ENCODE measurements at places on chromosomes 1 and 21.
A peak's percentile ranks its signal among the peaks of the same experiment; 100 is the strongest.

- no peak for DNase-seq
These were observed 9.3 kb downstream of the SLC26A9 start for GRCh38 chr1:205933671-205934618.

GRCh38 chr1:113147073-113147625 lies 74.2 kb downstream of the LRIG2 start:
- DNase-seq: no peak

DNA sequence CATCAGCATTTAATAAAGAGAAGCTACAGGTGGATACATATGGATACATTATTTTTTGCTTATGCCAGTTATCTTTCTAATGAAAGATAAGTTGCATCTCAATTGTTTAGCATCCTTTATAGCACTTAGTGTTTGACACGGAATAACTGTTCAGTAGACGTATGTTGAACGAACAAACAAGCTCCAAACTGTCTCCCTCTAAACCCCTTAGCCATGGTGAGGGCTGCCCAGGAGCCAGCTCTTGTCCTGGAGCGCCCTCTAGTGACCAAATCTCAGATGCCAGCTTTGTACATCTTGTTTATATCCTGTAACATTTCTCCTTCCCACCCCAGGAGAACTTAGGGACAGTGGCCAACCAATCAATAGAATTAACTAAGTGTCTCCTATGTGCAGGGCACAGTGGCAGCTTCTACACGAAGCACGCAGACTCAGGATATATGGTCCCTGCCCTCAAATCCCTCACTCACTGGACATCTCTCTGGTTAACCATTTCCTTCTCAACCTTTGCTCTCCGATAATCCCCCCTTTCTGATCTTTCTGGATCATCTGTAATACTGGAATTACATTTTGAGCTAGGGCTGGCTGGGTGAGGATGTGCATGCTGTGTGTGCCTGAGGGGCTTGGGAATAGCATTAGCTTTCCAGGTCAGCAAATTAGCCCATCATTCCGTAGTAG lies 22.9 kb downstream of the KCNA10 start:
- DNase-seq: peak; percentile 77

GRCh38 chr21:16538405-16538804 lies 808.6 kb downstream of the USP25 start:
- no peak for DNase-seq

DNA sequence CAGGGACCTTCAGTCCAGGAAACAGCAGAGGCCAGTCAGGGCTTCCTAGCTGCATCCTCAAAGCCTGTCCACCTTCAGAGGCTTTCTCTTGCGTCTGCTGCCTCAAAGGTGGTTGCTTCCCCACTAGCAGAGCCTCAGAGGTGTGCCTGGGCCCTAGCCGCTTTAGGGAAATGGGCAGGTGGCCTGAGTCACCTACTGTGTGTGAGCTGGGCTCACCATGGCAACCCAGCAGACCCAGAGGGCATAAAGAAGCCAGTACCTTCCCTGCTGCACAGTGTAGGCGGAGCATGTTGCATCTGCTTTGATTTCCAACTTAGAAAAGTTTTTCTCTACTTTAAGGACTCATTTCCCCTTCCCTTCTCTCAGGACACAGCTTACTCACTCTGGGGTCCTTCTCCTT lies 12.5 kb downstream of the SLC9A1 start:
- DNase-seq: no peak

- DNase-seq: peak; percentile 54
These were observed 995 bp downstream of the ID3 start for GRCh38 chr1:23558140-23558871.

DNA sequence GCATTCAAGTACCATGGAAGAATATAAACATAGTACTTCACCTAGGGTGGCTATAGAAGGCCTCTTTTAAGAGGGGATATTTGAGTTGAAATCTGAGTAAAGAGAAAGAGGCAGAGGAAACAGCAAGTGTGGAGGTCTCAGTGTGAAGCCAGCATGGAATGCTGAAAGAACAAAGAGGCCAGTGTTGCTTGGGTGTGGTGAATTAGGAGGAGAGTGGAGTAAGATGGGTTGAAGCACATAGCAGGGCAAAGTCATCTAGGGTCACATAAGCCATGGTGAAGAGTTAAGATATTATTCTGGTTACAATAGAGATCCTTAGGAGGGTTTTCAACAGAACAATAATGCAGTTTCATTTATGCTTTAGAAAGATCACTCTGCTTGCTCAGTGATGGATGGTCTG lies 37.5 kb downstream of the C1orf141 start:
- DNase-seq: no peak

GRCh38 chr1:112375701-112376100 lies 20.3 kb upstream of the CTTNBP2NL start:
- no peak for DNase-seq

GRCh38 chr1:210394281-210394821 lies 65.6 kb downstream of the HHAT start:
- no peak for DNase-seq

- DNase-seq: no peak
These were observed 5.8 kb upstream of the CHI3L2 start for GRCh38 chr1:111221633-111222291.

- no peak for DNase-seq
These were observed 33.9 kb upstream of the CSF1 start for GRCh38 chr1:109876617-109877316.

DNA sequence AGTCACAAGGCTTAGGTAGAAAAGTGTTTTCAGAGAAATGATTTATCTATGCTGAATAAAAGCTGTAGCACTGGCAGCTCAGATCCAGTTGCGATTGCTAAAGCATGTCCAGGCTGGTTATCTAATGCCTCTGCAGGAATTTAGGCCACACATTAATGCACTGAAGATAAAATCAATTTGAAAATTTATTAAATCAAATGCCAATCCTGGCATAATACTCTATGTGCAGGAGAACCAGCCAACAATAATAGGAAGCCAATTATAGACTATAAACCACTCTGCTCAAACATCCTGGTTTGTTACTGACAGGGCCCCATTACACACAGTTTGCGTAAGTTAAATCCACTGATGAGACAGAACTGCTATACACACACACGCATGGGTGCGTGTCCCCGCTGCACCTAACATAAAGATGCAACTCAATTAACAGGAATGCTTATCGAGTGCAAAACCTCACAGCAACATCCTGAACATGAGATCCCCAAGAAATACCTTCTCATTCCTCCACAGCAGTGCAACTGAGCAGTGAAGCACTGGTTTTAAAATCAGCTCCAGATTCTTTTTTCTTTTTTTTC lies 40.6 kb downstream of the PTP4A2 start:
- DNase-seq: no peak

DNA sequence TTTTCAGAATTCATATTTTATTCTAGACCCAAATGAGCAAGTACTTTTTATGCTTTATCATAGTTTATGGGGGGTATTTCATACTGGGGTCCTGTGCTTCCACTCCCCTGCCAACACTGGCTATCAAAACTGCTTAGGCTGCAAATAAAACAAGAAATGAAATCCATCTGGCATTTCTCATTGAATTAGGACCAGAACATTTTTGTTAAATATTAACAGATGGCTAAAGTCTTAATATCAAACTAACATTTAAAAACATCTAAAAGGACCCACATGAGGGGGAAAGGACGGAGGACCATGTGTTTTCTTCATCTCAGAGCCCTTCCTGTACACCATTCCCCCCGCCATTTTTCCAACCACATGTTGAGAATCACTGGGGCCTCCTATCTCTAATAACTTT lies 167.5 kb upstream of the C1orf105 start:
- no peak for DNase-seq

- DNase-seq: no peak
These were observed 10.3 kb downstream of the LMNA start for GRCh38 chr1:156124557-156125483.

DNA sequence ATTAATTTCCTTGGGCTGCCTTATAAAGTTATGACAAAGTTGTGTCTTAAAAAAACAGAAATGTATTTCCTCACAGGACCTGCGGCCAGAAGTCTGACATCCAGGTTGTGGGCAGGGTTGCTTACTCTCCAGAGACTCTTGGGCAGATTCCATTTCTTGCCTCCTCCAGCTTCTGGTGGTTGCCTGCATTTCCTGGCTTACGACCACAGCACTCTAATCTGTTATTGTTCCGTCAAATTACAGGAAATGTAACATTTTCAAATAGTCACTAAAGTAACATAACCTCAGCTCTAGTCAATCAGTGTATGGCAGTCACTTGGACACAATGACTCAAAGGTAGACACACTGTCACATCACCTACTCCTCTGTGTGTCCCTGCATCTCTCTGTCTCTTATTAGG lies 226.8 kb downstream of the DNAH14 start:
- no peak for DNase-seq

GRCh38 chr1:159439422-159439821 lies at the start of gene OR10J1:
Gene OR10J1, plus strand, starts transcription at chr1:159439722. Its CDS starts 70 bp downstream, at chr1:159439792.
- DNase-seq: no peak

GRCh38 chr1:172537827-172538391 lies 5.0 kb downstream of the SUCO start:
- DNase-seq: no peak

DNA sequence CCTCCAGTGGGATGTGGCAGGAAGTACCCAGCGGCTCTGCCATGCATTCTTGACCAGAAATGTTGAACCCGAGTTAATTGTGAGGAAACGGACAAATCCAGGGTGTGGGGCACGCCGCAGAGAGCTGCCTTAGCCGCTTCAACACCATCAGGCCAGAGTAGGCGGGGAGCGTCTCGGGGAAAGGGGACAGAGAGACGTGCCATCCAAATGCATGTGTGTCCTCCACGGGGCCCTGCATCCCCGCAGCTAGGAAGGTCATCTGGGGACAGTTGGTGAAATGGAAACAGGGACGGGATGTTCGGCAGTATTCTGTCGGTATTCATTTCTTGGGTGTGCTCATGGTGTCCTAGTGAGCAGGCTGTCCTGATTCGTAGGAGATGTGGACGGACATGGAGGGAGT lies 59.1 kb upstream of the TRAPPC10 start:
- DNase-seq: no peak

- no peak for DNase-seq
These were observed 7.9 kb downstream of the LEFTY2 start for GRCh38 chr1:225933072-225933471.

- no peak for DNase-seq
These were observed 894 bp downstream of the TCEA3 start for GRCh38 chr1:23423415-23424292.

DNA sequence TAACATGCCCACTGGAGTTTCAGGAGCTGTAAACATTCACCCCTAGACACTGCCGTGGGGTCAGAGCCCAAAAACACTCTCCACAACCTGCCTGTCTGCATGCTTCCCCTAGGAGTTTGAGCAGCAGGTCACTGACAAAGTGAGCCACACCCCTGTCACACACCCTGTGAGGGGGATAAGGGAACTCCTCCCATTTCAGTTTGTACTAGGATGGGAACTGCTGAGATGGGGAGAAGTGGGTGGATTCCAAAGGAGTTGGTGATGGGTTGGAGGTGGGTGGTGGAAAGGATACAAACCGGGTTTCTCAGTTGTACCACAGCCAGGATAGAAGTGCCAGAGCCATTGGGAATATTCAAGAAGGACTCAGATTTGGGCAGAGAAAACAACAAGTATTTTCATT lies 140.2 kb downstream of the MIS18A start:
- DNase-seq: no peak

DNA sequence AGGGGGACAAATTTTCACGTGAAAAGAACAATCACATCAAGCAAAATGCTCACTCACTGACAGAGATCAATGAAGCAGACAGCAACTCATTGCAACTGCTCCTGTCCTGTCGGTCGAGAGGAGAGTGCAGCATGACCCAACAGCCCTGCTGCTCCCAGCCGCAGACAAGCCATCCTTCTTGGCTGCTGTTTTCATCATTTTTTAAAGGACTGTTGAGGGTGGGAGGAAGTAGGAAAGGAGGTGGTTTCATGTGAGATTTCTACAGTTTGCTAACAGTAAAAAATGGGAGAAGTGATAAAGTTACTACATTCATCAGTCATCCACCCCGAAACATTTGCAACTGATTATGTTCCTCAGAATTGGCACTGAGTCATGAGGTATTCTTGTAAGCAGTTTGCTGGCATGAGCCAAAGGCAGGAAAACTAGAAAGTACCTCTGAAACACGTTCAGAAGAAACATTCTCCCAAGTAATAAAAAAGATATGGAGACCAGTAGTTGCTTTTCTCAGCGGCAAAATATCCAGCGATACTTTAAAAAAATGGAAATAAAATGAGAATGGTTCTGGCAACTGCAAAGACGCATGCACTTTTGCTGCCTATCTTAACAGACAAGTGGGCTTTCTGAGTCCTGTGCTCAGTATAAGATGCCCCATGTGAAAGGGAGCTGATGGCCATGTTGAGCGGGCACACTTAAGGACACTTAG lies 72.0 kb upstream of the CLDN14 start:
- no peak for DNase-seq

GRCh38 chr1:11934302-11935056 lies at the start of gene PLOD1:
Gene PLOD1, plus strand, starts transcription at chr1:11934717. Its CDS starts 63 bp downstream, at chr1:11934780.
- DNase-seq: peak; percentile 80

DNA sequence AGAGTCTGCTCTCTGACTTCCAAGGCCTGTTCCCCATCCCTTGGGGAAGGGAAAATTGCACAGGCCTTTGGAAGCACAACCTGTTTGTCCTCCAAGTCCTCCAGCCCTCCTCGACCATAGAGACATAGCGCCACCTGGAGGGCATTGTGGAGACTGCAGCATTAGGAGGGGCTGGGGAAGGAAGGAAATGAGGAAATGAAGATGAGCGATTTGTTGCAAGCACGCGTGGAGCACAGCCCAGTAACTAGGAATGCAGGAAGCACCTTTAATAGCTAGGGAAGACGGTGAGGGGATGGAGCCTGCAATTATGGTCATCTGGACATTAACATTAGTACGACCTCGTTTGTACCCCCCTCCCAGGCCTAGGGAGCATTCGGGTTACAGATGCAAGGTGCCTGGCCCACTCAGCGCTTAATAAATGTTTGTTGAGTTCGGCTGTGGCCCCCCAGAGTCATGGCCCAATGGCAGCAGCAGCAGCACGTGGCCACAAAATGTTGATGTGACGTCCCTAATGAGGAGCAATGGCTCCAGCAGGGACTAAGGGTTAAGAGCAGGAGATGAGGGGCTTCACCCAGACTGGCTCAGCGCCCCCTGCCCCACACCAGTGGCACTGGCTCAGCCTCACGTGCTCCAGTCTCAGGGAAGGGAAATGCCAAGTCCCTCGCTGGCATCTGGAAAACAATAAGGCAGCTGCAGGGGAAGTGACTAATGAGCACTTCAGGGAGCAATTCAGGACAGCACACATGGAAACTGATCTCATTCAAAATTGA lies 8.0 kb upstream of the CAMK2N1 start:
- DNase-seq: peak; percentile 83

- DNase-seq: no peak
These were observed 183.4 kb upstream of the PTBP2 start for GRCh38 chr1:96538111-96538641.

DNA sequence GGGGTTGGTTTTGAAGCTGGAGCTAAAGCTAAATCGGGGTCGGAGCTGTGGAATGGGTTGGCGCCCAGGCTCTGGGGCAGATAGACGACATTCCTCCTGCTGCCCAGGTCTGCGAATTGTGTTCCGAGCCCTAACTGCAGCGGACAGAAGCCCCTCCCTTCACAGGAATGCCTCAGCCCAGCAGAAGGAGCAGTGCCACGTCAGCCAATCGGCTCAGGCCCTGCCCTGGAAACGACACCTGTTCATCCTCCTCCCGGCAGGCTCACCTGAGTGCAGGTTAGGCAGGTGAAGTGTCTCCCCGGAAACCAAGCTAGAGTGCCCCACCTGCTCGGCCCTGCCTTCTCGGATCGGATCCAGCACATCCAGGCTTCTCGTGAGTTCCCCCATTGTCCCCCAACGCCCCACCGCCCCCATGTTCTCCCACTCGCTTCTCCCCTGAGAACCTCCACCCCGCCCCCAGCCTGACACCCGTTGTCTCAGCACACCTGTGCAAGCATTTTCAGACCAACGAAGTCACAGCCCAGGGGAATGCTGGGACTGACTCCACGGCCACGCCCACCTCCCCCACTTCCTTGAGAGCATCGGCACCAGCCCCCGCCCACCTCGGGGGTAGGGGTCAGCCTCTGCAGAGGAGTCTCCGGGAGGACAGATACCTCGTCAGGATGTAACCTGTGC lies 775 bp downstream of the TMEM125 start:
- no peak for DNase-seq
